Hindlimb muscle (tissue), 1 donor: ENCODE measurements at places on chromosomes 7 and 10. TPM values are rescaled to one million over a fixed set of nuclear protein-coding genes. Genes with fewer than 3 reads are reported as not detected.
A peak's percentile ranks its signal among the peaks of the same experiment; 100 is the strongest.

CYP3A4 gene
- not detected for polyA plus RNA-seq

POLL gene
- 28.9 TPM for polyA plus RNA-seq

VWA2 gene
- 0.34 TPM for polyA plus RNA-seq

LRRTM3 gene
- polyA plus RNA-seq = 2.0 TPM

EN2 gene
- polyA plus RNA-seq = 1.0 TPM

SLC18A3 gene
- polyA plus RNA-seq = not detected

NPTX2 gene
- 6.9 TPM for polyA plus RNA-seq

GDF2 gene
- polyA plus RNA-seq = not detected

- no peak for DNase-seq
Observed at GRCh38 chr7:99782012-99782953, 1.7 kb downstream of the CYP3A4 start.

GRCh38 chr10:106826716-106827115, 337.8 kb downstream of the SORCS1 start:
- no peak for DNase-seq

DNA sequence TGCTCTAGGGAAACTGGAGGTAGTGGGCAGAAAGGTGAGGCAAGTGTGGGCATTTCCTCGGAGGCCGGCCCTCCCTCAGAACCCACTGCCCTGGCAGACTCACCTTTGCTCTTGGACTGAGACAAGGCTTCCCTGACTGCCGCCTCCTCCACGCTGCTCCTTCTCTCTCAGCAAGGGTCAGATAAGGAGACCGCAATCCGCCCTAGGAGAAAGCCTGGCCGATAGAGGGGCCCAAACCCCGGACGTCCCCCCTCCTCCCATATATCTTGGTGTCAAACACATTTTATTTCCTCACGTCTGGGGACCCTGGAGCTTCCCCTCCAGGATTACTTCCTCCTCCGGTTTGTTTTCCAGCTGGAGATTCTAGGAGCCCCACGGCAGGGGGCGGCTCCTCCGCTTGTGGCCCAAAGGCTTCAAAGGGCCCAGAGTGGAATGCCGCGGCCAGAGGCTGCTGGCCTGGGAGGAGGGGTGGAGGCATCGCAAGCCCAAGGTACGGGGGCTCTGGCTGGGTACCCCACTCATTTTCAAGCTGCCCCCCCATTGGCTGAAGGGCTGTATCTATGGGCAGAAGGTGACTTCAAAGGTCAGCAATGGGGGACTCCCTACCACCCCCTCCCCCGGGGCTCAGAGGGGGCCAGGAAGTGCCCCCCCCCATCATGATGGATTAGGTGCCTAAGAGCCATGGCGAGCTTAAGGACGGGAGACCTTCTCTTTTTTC, 31.7 kb upstream of the LBX1 start:
- no peak for DNase-seq

DNA sequence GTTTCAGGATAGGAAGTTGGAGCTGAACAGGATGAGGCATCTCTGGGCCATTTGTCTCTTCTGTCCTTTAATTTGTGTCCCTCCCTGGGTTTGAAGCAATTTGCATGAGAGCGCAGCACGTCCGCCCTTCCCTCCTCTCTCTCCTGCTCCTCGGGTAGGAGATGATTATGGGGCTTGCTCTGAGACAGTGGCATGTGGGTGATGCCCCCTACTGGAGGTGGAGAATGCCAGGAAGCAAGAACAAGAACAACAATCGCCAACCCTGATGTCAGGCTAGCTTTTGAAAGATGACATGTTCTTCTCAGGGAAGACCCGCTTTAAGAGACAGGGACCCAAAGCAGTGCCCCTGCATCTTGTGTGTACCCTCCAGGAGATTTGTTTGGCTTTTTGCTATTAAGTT, 63.9 kb upstream of the LOXL4 start:
- DNase-seq = no peak

GRCh38 chr10:77576444-77577032, 61.1 kb downstream of the KCNMA1 start:
- DNase-seq = no peak

GRCh38 chr7:24756545-24757352, 515 bp downstream of the GSDME start:
- peak; percentile 43 for DNase-seq

- no peak for DNase-seq
Observed at GRCh38 chr7:72183835-72184234, 228.3 kb downstream of the CALN1 start.

DNA sequence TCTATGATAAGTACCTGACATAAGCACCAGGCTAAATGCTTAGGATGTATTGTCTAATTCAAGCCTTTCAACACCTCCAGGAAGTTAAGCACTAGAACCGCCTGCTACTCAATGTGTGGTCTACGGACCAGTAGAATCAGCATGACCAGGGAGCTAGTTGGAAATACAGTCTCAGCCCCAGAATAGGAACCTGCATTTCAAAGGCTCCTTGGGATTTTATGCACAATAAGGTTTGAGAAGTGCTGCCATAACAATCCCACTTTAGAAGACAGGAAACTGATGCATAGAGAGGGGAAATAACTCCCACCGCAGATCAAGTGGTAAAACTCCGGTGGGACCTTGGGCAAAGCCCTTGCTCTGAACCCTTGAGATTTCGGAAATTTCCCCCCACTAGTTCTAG, 8.8 kb upstream of the DUSP5 start:
- no peak for DNase-seq

DNA sequence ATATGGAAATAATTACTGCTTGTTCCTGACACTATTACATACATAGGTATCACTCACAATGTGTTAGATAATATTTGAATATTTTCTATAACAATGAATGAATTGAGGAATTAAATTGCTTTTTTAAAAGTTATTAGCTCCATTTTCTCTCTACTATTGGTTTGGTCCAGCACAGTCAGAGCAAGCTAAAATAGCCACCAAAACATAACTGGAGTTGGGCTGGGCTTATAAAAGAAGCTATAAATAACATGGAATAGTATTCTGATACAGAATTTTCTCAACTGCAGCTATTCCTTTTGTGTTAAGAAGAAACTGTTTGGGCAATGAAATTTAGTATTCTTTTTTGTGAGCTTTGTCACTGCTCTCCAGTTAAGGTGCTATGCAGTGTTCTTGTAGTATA, 142.6 kb upstream of the LRRN3 start:
- no peak for DNase-seq

- DNase-seq = no peak
Observed at GRCh38 chr7:126698909-126699308, 553.8 kb downstream of the GRM8 start.

- DNase-seq = no peak
Observed at GRCh38 chr7:91379236-91379635, 115.0 kb downstream of the FZD1 start.

DNA sequence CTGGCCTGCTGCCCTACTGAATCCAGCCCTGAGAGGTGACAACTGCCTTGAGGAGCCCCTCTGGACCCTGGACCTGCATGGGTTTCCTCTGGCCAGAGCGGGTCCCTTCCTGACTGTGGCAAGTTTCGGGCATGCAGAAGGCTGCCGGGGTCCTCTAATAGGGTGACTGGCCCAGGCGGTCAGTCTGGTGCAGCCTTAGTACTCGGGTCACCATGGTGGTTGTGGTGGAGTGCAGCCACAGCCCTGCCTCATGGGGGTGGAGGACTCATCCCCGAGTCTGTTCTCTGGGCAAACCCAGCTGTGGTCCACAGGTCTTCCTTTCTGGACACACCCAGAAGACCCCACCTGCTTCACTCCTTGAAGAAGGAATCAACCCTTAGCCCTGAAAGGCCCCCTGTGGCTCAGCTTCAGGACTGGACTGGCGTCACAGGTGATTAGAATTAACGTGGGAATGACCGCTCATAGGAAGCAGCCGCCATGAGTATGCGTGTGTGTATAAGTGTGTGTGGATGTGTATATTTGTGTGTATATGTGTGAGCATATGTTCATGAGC, 28.7 kb downstream of the RAMP3 start:
- DNase-seq = no peak

DNA sequence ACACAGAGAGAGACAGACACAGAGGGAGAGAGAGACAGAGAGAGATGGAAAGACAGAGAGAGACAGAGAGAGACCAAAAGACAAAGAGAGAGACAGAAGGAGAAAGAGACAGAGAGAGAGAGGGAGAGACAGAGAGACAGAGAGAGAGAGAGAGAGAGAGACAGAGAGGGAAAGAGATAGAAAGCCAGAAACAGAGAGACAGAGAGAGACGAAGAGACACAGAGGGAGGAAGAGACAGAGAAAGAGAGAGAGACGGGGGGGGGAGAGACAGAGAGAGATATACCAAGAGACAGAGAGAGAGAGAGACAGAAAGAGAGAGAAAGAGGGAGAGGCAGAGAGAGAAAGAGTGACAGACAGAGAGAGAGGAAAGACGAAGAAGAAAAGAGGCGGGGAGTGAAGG, 10.2 kb downstream of the VSTM4 start:
- DNase-seq = no peak

- no peak for DNase-seq
Observed at GRCh38 chr10:25818751-25819150, 115.3 kb upstream of the MYO3A start.

DNA sequence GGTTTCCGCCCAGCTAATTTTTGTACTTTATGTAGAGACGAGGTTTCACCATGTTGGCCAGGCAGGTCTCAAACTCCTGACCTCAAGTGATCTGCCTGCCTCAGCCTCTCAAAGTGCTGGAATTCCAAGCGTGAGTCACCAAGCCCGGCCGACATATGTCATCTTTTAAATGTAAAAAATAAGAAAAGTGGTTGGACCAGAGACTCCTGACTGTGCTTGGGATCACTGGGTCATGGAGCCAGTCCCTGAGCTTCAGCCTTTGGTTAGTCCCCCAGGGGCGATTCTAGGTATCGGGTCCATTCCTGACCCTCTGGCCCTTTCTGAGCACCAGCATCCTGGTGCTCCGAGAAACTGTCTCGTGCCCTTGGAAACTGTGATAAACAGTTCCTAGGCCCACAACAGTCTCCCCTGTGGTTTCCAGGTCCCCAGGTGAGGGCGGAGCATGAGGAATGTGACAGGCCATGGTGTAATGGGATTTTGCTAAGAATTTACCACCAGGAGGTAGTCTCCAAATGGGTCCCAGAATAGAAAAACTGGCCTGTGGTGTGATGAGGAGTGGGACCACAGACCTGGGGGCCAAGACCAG, 32.8 kb downstream of the UBTD1 start:
- DNase-seq = no peak

- no peak for DNase-seq
Observed at GRCh38 chr7:55504967-55505658, 67.2 kb downstream of the VOPP1 start.

DNA sequence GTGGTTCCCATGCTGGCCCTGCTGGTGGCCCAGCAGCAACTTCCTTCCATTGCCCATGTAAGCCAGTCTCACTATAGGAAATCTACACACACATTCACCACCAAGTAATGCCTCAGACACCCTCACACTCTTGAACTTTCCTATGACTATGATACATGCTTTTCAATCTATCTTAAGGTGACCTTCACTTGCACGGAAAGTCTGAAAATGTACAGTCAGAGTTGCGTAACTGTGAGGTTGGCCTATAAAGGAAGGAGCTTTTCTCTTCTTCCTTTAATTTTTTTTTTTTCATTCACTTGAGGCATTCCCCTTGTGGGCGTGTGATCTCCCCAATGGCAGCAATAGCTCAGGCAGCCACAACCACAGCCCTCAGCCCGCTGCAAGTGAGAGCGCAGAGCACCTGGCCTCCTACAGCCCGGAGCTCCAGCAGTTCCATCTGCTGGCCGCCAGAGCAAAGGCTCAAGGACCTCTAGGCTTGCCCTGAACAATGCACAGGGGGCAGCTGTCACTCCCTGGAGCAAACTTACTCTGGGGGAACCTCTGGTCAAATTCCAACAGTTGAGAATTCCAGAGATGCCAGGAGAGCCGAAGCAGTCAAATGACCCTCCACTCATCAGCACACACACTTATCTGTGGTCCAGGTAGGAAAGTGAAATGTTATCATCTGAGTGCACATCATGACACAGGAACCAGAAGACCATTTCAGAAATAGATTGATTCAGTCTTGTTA, 123.1 kb upstream of the ADO start:
- no peak for DNase-seq

DNA sequence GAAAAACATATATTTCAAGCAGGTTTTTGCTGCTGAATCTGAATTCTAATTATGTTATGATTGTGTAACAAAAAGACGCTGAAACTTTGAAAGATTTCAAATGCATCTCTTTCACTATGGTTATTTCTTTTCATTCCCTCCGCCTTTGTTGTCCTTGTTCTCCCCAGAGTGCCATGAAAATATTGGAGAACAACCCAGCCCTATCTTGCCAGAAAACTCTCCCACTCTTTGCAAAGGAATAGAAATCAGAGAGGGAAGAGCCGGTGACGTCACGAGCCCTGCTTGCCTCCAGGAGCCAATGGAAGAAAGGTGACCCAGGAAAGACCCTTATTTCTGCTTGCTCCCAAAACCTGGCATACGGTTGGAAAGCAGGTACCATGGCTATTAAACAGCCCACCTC, 3.4 kb downstream of the GFRA1 start:
- peak; percentile 52 for DNase-seq

- no peak for DNase-seq
Observed at GRCh38 chr7:2037808-2038522, 194.8 kb downstream of the MAD1L1 start.

- no peak for DNase-seq
Observed at GRCh38 chr7:157017149-157017548, 6.7 kb upstream of the MNX1 start.

GRCh38 chr10:52019656-52020055, 294.4 kb upstream of the DKK1 start:
- no peak for DNase-seq

DNA sequence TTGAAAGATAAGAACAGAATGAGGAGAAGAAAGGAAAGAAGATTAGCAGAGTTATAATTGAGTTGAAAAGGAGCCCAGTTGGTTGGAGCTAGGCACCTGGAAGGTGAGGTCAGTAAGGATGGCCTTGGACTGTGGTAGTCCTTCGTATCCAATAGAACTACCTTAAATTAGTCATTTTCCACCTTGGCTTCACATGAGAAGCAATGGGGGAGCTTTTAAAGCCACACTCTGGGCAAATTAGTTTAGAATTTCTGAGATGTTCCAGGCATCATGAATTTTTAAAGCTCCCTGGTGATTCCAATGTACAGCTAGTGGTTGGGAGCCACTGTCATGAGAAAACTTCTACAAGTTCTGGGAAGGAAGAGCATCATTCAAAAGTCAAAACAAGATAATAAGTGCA, 27.3 kb upstream of the CYP3A5 start:
- DNase-seq = no peak

- DNase-seq = no peak
Observed at GRCh38 chr10:119872610-119872859, at the start of gene MCMBP. TSS of gene MCMBP (minus strand) at chr10:119872843. CDS start at chr10:119872584, 259 bp downstream.

- no peak for DNase-seq
Observed at GRCh38 chr10:46294641-46295220, 7.9 kb downstream of the ANTXRL start.

GRCh38 chr10:77160679-77161078, 476.9 kb downstream of the KCNMA1 start:
- DNase-seq = no peak
